ENCODE measurements at places on chromosomes 1 and 21. TPM values are rescaled to one million over a fixed set of nuclear protein-coding genes. Genes with fewer than 3 reads are reported as not detected.

MCOLN3 gene
- 5.4 TPM for polyA plus RNA-seq

HUNK gene
- polyA plus RNA-seq: 3.9 TPM

COX20 gene
- 46.3 TPM for polyA plus RNA-seq

SLC6A9 gene
- 5.5 TPM for polyA plus RNA-seq

RNU11 gene
- not detected for polyA plus RNA-seq

CNKSR1 gene
- polyA plus RNA-seq: 5.0 TPM

TCP10L gene
- 1.2 TPM for polyA plus RNA-seq

SV2A gene
- 4.1 TPM for polyA plus RNA-seq

HHIPL2 gene
- polyA plus RNA-seq: 0.24 TPM

VAV3 gene
- 4.1 TPM for polyA plus RNA-seq

THEM5 gene
- polyA plus RNA-seq: 0.25 TPM

CAMK1G gene
- polyA plus RNA-seq: 0.33 TPM

LIPI gene
- polyA plus RNA-seq: 0.13 TPM

PTCH2 gene
- 9.1 TPM for polyA plus RNA-seq

KCNJ10 gene
- polyA plus RNA-seq: 0.49 TPM

GJA4 gene
- polyA plus RNA-seq: 33.2 TPM

SAMD11 gene
- 2.4 TPM for polyA plus RNA-seq

CLDN17 gene
- not detected for polyA plus RNA-seq

TNNI3K gene
- polyA plus RNA-seq: 1.2 TPM

ELF3 gene
- 2.3 TPM for polyA plus RNA-seq
